ENCODE measurements at places on chromosomes 12 and 14. TPM values are rescaled to one million over a fixed set of nuclear protein-coding genes. Genes with fewer than 3 reads are reported as not detected.

The TEX52 gene
- 0.17 TPM for total RNA-seq

The LALBA gene
- not detected for total RNA-seq

The CDH24 gene
- total RNA-seq: 1.7 TPM

The RAD52 gene
- 15.2 TPM for total RNA-seq

- DNase-seq: no peak
Measured at GRCh38 chr12:42298887-42299286, 27.0 kb downstream of the ZCRB1 start.

DNA sequence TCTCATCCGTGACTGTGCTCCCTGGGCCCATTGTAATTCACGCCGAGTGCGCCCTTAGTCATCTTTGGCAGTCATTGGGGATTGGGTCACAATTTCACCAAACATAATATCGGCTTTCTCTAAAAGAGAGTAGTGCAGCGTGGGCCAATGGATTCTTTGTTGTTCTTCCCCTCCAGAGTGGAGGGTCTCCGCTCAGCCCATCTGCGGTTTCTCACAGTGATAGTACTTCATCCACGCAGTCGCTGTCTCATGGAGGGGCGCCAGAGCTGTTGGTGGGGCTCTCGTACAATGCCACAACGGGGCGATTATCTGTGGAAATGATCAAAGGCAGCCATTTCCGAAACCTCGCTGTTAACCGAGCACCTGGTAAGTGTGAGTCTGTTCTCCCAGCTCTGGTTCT is 321.8 kb downstream of the SNAPC1 start:
- peak; percentile 28 for DNase-seq

DNA sequence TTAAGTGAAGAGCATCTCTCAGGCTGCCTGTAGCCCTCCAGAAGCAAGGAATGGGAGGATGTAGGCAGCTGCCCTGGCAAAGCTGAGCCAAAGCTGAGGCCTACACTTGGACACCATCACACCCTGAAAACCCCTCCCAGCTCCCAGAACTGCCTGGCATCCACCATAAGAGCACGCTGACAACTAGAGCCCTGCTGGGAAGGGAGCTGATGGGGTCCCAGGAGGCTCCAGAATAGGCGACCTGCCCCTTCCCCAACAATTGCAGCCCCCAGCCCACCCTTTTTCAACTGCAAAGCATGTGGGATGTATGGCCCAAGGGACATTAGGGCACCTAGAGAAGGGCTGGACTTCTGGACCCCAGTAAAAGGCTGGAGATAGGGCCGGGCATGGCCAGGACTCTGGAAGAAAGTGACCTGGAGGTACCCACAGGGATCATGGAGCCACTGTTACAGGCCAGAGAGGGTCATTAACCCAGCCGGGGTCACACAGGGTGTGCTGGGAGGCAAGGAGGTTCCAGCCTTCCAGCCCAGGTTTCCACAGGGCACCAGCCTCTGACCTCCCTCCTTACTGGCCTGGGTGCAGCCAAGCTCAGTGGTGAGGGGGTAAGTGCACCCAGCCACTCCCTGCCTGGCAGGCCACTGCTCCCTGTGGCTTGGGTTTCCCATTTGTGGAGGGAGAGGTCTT is 27.8 kb downstream of the FAM222A start:
- DNase-seq: no peak

Data from activated CD4-positive, alpha-beta T cell treated with anti-CD3 and anti-CD28 coated beads, Interleukin-2, amount 10 ng/mL, durations not matched to agents 24 days and 14 days (primary cell).